Ascending aorta (tissue), 2 donors: ENCODE measurements at places on chromosomes 13 and 19. TPM values are rescaled to one million over a fixed set of nuclear protein-coding genes. Genes with fewer than 3 reads are reported as not detected.

The ZNF583 gene
- total RNA-seq, result 0.21 TPM

The PSENEN gene
- 110 TPM for total RNA-seq

The PSG3 gene
- not detected for total RNA-seq

The LGALS7 gene
- total RNA-seq, result not detected

The WDR62 gene
- total RNA-seq, result not detected

The TMEM150B gene
- total RNA-seq, result not detected

The IGFL4 gene
- total RNA-seq, result not detected

The KLK2 gene
- total RNA-seq, result not detected

The CNFN gene
- total RNA-seq, result not detected

The MAP4K1 gene
- 15.1 TPM for total RNA-seq

GRCh38 chr13:36067746-36068381 lies 63.3 kb downstream of the DCLK1 start:
- DNase-seq, result no peak

DNA sequence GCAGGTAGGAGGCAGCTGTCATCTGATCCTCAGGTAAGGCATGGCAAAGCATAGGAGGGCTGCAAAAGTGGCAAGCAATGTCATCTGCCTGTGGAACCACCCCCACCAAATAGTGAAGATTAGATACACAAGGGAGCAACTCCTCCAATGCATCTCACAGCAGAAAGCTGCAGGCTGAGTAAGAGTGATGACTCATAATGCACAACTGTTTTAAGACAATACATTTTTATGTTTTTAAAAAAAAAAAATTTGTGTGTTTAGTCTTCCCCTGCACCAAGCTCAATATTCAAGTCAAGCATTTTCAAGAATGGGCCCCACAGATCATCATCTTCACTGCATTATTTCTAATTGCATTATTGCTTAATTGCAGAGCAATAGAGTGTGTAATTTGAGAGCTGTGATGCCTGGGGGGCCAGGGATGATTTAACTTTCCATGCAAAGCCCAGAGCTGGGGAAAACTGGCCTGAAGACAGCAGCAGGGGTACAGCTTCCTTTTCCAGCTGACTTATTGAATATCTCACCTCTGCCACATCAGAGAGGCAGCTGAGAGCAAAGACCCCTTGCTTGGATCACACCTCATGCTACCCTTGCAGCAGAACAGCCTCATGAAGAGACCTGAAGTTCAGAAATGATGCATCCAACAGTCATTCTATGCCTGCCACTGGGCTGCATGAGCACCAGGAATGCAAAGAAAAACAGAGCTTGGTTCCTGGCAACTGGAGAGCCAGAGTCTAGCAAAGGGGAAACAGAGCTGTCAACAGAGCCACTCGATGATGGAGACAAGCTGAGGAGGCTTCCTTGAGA lies 22.7 kb upstream of the POP4 start:
- DNase-seq, result no peak

DNA sequence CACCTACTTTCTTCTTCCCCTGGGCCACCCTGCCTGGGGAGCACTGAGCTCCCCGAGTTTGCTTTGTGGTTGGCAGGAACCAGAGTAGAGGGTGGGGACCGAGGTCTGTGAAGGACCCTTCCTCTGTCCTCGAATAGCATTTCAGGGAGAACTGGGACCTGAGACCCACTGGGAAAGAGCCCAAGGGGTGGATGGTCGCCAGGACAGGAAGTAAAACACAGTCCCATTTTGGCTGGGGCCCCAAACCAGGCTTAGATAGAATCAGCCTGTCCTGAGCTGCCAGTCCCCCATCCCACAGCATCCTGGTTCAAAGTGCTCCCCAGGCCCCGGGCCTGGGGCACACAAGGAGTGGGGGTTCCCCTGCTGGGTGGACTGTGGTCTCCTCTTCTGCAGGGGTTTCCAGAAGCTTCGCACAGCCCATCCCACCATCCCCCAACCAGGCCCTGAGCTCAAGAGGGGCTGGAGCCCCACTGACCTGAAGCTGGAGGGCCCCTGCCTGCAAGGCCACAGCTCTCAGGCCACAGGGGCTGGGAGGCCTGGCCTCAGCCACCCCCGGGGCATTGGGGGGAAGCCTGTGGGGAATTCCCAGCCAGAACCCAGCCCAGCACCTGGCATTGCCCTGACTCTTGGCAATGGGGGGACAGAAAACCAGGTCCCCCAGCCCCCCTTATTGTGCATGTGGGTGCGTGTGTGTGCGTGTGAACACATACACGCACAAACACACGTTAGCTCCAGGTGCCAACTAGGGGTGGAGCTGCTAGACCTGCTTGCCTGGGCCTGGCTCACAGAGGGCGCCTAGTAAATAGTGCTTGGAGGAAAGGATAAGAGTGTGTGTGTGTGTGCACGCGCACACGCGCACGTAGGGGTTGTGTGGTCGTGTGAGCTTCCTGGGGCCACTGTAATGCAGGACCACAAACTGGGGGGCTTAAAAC lies 995 bp upstream of the MKNK2 start:
- DNase-seq, result no peak

DNA sequence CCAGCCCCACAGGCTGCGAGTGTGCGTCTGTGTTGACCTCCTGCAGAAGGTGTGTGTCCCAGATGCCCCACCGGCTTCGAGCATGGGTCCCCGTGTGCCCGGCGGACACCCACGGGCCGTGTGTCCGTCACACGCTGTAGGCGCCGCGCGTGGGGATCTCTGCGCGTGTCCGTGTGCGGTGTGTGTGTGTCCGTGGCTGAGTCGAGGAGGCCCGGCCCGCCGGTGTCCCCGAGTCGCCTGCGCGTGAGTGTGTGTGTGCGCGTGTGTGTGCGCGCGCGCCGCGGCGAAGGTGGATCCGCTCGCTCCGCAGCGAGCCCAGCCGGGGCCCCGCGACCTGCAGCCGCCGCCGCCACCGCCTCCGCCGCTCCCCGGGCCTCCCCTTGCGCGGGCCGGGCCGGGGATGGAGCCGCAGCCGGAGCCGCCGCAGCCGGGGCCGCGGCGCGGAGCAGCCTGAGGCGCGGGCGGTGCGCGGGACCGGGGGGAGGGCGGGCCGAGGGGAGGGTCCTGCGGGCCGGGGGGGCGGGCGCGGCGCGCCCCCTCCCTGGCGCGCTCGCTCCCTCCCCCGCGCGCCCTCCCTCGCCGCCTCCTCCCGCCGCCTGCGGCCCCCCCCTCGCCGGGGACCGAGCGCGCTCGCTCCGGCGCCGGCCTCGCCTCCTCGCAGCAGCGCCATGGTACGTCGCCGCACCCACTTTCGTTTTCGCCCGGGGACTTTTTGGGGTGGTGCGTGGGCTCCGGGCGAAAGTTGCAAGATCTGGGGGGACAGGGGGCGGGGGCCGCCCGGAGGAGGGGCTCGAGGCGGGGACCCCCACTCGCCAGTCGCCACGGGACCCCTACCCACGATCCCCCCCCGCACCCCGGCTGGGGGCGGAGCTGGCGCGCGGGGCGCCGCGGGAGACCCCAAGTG lies 7.1 kb upstream of the NFIC start:
- DNase-seq, result no peak

GRCh38 chr13:21326155-21327031 lies 132.7 kb downstream of the ZDHHC20 start:
- no peak for DNase-seq

- DNase-seq, result no peak
These were observed 19.5 kb downstream of the CPT1C start for GRCh38 chr19:49710372-49710951.

DNA sequence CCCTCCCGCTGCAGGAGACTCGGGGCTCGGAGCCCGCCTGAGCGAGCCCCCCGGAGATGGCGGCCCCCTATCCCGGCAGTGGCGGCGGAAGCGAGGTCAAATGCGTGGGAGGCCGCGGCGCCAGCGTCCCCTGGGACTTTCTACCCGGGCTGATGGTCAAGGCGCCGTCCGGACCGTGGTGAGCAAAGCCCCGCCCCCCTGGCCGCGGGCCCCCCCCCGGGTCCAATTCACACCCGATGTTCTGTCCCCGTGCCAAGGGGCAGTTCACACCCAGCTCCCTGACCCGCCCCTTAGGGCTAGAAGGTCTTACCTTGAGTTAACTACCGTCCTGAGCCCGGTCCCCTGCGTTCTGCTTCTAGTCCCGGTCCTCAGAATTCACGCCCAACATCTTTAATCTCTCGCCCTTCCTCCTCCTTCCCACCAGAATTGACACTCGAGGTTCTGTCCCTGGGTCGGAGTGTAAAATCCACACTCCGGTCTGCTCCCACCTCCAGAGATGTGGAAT lies 1.4 kb downstream of the NPAS1 start:
- no peak for DNase-seq

- DNase-seq, result peak; percentile 43
These were observed 14.7 kb upstream of the ADGRE5 start for GRCh38 chr19:14366529-14366928.

GRCh38 chr13:33016414-33017322 lies at the start of gene KL:
TSS of gene KL (plus strand) at chr13:33016423. CDS start at chr13:33016441, 18 bp downstream.
- no peak for DNase-seq
